ENCODE measurements at places on chromosomes 7 and 10.

DNA sequence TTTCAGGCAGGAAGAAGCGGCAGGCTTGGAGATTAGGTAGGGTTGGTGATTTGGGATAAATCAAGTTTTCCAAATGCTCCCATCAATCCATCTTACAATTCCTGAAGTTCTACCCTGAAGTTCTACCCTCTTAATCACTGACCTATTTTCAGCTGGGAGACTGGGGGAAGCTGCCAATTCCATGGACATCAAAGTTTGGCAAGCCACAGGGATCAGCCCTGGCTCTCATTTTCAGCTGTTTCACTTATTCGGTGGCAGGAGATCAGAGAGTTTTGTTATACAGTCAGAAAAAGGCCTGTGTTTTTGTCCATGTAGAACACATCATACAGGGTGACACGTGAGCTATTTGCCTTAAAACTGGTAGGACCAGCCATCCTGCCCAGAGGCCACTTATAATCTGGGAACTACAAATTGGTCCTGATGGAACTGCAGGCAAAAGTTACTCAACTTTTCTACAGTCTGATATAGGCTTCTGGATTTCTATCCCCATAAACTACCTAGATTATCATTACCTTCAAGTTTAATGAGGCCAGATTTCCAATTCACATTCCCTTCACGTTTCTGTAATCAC, 112.9 kb upstream of the ZNF746 start:
- no peak for DNase-seq

GRCh38 chr10:623477-624311, 65.8 kb downstream of the DIP2C start:
- no peak for DNase-seq

GRCh38 chr10:49335364-49335972, 36.5 kb downstream of the C10orf71 start:
- DNase-seq, result no peak

DNA sequence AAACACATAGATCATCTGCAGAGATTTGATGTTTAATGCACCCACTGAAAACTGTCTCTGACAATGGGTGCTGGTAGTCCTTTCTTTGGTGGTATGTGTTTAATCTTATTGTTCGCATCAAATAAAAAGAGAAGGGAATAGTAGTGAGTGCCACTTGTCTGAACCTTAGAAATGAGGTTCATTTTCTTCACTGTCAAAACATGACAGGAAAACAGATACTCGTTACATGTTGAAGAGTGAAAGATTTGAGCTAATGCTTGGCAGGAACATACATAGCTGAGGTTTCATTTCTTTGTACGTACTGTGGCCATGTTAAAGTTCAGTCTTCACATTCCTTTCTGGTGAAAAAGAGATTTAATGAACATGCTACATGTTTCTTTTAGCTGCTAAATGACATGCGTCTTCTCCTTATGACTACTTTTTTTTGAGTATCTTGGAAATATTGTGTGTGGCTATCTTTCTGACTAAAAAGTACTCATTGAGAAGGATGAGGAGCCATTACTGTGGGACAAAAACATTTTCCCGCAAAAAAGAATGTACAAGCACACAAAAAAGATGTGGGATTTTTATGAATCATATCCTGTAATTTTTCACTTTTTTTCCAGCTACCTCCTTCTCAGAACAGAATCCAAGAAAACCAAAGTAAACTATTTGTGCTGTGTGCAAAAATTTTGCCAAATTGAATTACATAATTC, 108.0 kb downstream of the TWIST1 start:
- no peak for DNase-seq

- no peak for DNase-seq
Measured at GRCh38 chr7:94697035-94697974, 41.4 kb upstream of the SGCE start.

GRCh38 chr7:139772873-139773272, 4.9 kb downstream of the HIPK2 start:
- no peak for DNase-seq

GRCh38 chr7:87984088-87984487, 50.0 kb downstream of the ADAM22 start:
- DNase-seq, result no peak

DNA sequence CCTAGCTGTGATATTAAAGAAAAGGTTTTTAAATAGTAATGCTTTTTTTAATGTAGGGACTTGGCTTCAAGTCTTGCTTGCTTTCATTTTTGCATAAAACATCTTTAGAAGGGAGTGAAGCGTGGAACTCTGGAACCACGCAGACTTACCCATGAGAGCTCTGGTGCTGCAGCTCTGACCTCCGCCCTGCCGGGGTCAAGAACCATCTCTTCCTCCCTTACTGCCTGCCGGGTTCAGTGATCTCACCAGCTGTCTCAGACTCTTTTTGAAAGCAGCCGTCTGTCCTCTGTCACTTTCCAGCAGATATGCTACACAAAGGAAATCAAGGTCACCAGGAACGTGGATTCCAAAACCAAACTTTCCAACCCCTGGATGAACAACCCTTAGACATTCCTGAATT, 353.8 kb downstream of the GPR37 start:
- DNase-seq, result no peak

DNA sequence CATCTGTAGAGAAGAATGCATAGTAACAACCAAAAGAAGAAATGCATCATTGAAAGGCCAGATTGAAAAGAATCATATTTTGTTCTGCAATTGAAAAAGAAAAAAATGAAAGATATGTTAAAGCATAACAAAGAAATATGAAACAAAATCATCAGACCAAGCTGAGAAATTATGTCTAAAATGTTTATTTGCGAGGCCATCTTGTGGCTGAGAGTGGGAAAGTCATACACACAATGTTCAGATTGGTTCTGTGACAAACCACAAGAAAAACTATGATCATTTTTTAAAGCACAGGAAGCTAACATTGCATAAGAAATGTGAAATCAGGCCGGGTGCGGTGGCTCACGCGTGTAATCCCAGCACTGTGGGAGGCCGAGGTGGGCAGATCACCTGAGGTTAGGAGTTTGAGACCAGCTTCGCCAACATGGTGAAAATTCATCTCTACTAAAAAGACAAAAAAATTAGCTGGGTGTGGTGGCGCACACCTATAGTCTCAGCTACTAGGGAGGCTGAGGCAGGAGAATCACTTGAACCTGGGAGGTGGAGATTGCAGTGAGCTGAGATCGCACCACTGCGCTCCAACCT, 36.6 kb downstream of the ABCB5 start:
- no peak for DNase-seq

DNA sequence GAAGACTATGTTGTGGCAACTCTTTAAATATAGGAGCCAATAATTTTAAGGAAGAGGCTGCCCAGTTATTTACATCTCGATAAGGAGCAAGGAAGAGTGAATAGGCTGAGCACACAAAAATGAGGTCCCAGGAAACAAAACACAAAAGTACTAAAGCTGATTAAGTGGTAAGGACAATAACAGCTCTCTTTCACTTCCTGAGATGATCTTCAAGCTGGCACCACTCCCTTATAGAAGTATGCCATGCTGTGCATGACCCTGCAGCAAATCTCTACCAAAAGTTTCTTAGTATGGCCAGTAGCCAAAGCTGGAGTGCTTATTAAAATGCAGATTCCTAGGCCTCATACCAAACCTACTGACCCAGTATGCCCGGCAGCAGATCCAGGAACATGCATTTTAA, 39.7 kb downstream of the CADPS2 start:
- no peak for DNase-seq

DNA sequence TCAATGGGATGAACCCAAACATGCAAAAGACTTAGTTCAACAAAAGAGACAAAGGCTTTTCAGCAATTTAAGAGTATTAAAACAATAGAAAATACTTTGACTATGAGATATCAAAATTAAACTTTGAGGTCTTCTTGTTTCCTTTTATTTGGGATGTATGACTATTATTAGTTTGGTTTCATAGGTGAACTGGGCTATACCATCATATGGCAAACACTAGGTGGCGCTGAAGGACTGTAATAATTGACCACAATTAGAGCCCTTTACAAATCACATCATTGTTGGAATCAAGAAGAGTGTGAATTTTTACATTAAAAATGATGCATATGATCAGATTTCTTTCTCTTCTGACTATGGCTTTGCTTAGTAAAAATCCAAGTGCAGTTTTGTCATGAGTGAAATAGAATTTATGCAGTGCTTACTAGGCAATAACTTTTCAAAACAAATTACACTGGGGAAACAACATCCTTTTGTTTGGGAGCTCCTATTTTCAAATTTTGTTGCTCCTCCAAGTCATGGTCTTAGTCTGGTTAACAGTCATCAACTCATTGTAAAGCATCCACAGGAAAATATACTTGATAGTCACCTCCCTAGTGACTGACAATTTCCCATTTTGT, 14.7 kb upstream of the NXPH1 start:
- DNase-seq, result no peak

DNA sequence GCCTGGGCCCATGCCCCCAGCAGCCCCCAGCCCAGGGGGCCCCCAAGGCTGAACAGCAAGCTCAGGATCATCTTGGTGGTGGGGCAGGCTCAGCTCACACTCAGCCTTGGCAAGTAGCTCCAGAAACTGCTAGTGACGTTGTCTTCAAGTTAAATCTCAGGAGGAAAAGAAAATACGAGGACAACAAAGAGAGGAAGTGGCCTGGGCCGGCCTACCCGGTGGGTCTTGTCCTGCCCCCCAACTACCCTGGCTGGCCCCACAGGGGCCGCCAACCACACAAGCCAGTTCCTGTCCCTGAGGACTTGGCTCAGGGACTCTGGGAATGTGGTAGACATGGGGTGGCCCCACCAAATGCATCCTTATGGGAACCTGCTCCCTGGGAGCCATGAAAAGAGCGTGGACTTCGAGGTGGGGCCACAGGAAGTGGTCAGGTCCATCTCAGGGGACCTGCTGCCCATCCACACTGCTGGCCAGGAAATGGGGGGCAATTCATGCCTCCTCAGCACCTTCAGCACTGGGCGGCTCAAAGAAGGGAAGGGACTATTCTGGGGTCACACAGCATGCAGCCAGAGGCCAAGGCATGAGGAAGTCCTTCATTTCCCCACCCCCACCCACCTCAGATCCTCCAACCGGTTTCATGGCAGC, at the start of gene MMRN2:
Gene MMRN2 (minus strand): TSS at position 145 of the 645 bp plus-strand sequence. CDS start 74 bp downstream, at position 71.
- DNase-seq, result no peak

GRCh38 chr7:22842973-22843372, 20.3 kb upstream of the TOMM7 start:
- no peak for DNase-seq

GRCh38 chr10:89399956-89400355, 7.5 kb downstream of the IFIT1 start:
- DNase-seq, result no peak

DNA sequence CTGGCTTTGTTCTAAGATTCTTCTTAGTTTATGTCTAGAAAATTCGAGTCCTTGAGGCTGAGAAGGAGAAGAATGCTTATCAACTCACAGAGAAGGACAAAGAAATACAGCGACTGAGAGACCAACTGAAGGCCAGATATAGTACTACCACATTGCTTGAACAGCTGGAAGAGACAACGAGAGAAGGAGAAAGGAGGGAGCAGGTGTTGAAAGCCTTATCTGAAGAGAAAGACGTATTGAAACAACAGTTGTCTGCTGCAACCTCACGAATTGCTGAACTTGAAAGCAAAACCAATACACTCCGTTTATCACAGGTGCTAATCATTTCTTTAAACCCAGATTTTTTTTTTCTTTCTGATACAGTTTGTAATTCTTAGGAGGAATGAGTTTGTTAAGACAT, 6.7 kb downstream of the CEP55 start:
- no peak for DNase-seq

- no peak for DNase-seq
Measured at GRCh38 chr7:29322023-29322712, 127.6 kb downstream of the CHN2 start.

- DNase-seq, result no peak
Measured at GRCh38 chr7:39529582-39529981, 36.6 kb upstream of the YAE1 start.

GRCh38 chr7:155414547-155415492, 43.1 kb upstream of the EN2 start:
- DNase-seq, result peak; percentile 10

DNA sequence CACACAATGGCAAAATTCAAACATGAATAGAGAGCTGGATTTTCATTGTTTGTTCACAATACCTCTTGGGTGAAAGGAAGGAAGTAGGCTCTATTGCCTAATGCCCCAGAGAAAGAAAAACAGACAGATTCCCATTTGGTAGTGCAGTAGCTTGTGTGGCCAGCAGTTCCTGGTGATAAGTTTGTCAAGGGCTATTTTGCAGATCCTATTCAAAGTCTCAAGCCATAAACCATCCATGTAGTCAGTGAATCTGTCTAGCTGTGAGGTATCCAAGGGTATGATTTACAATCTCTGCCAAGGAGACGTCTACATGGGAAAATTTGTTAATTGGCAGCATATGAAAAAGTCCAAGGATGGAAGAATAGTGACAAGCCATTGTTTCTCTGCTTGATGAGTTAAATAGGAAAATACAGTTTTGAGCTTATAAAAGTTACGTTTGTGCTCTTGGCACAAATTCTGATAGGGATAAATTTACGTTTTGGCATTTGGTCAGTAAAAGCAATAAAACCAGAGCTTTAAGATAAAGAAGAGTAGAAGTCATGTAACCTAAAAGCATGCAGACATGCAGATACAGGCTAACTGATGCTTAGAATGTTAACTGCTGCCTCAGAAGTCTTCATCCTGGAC, 269.1 kb downstream of the GATA3 start:
- DNase-seq, result no peak

DNA sequence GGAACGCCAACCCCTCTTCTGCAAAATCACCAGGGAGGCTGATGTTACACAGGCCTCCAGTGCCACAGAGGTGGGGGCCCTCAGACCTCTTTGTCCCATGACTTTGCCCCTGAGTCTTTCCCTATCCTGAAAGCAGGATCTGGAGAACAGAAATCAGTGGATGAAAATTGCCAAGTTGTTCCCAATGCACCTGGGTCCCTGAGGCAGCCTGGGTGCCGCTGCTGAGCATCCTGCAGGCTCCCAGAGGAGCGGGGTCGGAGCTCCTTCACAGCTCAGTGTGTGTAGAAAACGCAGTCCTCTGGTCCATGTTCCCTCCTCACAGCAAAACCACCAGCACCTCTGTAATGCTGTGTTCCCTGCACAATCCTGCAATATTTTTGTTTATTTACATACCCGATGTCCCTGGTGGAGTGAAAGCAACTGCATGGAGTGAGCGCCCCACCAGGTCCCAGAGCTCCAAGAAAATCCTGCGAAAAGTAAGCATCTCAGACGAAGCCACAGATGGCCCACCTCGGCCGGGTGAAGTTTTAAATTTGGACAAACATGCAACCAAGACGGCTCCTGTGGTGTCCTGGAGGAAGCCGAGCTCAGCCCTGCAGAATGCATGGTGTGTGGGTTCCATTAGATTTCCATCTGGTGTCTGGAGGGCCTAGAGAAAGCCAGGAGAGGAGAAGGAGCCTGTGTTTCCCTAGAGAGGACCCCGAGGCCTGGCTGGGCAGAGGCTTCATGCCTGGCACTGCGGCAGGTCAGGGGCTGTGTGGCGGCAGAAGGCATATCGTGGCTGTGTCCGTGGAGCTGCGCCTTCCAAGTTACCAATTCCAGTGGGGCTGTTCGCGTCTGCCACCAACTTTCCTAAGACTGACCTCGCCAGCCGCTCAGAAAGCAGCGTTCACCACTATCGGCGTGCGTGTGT, 235.2 kb downstream of the WDR37 start:
- DNase-seq, result no peak

Data from ELF-1 (cell line).